ENCODE measurements at places on chromosomes 16 and 17.

DNA sequence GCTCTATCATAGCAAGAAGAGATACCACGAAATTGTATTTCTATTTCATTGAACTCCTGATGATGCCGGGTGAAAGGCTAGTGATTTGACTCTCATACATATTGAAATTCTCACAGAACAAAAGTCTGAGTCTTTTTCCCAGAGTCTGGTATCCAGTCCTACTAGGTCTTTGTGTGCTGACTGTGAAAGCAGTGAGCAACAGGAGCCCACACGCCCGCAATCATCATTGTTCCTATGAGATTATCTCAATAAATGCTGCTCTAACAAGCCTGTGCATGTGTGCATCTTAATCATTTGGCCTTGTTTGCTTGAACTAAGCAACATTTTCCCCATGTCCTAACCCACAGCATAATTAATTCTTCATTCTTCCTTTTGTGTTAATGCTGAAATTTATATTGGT, 1466.0 kb downstream of the CDH11 start:
- no peak for DNase-seq

- no peak for DNase-seq
Observed at GRCh38 chr17:81200695-81201580, 21.8 kb downstream of the CEP131 start.

- no peak for DNase-seq
Observed at GRCh38 chr17:72046643-72047612, 73.9 kb upstream of the SOX9 start.

DNA sequence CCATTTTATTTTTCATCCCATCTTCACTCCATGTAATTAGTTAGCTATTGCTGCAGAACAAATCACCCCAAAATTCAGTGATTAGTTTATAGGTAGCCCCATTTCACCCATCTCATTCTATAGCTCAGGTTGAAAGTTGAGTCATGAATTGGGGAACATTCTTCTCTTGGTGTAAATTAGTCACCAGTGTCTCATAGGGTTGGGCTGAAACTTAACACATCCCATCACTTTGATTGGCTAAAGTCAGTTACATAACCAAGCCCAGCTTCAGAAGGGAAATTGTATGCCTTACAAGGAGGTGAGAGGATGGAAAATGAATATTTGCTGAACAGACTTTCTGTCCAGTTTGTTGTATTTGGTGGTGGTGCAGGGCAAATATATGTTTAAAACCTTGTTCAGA, 477.5 kb downstream of the WWOX start:
- DNase-seq = no peak

DNA sequence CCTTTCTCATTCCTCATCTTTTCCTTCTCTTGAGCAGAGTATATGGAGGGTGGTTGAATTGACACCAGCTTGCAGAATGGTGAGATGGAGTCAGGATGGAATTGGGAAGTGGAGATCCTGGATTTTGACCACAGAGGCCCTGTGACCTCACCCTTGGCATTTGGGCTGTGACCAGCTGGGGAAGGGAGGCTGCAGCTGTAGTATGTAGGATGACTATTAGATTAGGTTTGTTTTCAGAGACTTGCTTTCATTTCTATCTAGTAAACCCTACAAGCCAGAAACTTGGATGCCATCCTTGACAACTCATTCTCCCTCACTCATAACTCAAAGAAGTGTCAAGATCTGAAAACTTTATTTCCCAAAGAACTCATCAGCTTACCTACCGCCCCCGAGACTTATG, 5.9 kb downstream of the GNGT2 start:
- no peak for DNase-seq

- no peak for DNase-seq
Observed at GRCh38 chr16:60582528-60582927, 1453.7 kb downstream of the CDH8 start.

DNA sequence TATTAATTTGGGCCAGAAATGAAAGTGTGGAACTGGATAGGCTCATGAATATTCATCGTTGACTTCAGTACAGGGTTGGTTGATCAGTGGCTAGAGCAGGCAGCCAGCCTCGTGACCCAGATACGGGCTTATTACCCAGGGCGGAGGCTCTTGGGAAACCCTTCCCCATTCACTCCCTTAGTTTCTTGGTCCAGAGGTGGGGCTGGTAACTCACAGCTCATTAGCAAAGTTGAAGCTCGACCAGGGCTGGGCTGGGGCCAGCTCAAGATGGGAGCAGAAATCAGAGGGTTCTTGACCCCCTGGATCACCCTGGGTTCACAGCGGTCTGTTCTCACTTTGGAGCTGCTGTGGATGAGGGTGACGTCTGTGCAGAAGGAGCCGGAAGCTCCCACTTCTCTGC, 44.6 kb upstream of the GSE1 start:
- DNase-seq = no peak

- DNase-seq = no peak
Observed at GRCh38 chr17:36736201-36737156, 135.1 kb downstream of the MRM1 start.

DNA sequence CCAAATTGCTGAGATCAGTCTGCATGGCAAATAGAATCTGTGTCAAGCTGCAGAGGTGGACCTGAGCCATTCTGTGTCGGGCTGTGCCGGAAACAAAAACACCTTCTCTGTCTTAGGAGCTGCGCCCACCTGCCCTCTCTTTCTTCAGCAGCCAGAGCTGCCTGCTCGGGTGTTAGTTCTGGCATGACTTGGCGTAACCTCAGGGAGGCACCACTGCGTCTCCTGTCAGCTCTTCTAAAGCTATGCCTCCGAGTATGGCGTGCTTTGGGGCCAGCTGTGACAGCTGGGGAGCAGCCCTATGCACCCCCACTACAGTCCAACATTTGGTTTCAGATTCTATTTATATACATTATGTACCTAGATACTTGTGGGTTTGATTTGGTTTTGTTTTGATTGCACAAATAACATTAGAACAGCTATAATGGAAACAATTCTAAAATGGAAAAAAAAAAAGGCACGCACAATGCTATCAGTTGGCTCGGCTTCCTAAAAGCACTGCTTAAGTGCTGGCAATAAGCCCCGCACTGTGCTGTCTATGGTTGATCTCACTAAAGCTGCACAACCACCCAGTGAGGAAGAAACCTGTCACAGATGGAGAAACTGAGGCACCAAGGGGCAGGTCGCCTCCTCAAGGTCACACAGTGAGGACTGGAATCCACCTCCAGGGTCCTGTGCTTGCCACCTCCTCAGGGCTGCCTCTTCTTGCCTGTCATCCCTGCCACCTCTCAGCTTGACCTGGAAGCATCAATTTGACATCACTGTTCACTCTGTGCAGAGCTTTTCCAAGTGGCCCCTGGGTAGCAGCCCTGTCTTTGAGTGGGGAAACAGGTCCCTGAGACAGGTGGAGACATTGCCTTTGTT, 18.7 kb upstream of the ADGRG1 start:
- DNase-seq = peak; percentile 43

DNA sequence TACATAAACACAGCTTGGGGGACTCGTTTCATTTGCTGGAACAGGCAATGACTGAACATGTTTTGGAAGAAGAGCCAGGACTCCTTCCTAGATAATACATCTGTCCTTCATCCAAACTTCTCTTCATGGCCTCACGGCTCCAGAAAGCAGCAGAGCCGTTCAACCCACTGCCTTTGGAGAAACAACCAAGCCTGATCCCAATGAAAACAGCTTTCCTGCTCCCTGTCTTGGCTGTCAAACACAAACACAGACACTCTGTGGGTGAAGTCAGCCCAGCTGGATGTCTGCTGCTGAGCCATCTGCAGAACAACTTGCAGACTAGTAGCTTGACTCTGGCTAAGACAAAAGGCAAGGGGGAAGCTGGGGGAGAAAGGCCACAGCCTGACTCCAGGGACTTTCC, 345.1 kb upstream of the PSMD7 start:
- DNase-seq = no peak

- no peak for DNase-seq
Observed at GRCh38 chr16:67248401-67249177, at the start of gene SLC9A5. Gene SLC9A5, plus strand, starts transcription at chr16:67248979. Its CDS starts 36 bp downstream, at chr16:67249015.

DNA sequence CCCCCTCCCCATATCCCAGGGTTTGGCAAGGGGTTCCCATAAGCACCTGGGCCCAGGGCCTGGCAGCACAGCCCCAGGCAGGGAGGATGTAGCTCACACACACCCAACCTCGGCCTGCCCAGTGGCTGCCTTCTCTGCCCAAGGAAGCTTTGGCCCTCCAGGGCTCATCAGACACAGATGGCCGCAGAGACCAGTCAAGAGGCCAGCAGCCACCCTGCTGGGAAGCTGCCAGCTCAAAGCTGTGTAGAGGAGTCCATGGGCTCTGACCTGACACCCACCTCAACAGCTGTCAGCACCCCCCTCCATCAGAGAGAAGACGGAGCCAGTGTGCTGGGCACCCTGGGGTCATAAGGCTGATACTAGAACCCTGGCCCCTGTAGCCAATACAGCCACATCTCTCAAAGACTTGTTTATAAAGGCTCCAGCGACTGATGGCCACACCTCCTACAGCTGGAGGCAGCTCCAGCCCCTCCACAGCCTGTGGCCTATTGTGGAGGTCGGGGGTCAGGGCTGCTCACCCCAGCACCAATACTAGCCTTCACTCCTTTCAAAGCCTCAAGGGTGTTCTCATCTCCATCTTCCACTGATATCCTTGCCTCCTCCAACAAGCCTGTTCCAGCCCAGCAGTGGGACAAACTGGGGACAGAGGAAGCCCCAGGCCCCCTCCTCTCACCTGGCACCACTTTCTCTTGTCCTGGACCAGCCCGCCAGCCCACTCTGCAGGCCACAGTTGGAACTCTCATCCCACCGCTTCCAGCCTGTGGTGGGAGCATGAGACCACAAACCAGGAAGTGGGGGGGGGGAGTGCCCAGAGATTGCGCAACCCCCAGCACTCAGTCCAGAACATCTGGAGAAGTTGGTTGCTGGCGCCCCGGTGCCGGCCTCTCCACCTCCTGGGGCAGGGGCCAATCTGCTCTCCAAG, 2.2 kb upstream of the MPG start:
- no peak for DNase-seq

- no peak for DNase-seq
Observed at GRCh38 chr16:2184962-2185361, 11.4 kb downstream of the CASKIN1 start.

GRCh38 chr17:1413281-1413791, 13.3 kb upstream of the YWHAE start:
- no peak for DNase-seq

DNA sequence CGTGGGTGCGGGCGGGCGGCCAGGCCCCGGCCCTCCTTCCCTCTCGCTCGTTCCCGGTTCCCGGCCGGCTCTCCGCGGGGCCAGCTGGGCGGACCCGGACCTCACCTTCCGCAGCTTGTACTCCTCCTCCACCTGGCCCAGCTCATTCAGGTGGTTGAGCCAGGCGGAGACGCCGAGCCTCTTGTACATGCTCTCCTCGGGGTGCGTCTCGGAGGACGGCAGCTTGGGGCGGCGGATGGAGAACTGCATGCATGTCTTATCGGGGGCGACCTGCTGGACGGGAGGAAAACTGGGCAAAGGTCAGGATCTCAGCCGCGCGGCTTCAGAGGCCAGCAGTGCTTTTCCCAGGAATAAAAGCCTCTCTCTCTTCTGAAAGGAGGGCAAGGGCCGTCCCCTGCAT, 85.4 kb downstream of the TBC1D16 start:
- DNase-seq = no peak

DNA sequence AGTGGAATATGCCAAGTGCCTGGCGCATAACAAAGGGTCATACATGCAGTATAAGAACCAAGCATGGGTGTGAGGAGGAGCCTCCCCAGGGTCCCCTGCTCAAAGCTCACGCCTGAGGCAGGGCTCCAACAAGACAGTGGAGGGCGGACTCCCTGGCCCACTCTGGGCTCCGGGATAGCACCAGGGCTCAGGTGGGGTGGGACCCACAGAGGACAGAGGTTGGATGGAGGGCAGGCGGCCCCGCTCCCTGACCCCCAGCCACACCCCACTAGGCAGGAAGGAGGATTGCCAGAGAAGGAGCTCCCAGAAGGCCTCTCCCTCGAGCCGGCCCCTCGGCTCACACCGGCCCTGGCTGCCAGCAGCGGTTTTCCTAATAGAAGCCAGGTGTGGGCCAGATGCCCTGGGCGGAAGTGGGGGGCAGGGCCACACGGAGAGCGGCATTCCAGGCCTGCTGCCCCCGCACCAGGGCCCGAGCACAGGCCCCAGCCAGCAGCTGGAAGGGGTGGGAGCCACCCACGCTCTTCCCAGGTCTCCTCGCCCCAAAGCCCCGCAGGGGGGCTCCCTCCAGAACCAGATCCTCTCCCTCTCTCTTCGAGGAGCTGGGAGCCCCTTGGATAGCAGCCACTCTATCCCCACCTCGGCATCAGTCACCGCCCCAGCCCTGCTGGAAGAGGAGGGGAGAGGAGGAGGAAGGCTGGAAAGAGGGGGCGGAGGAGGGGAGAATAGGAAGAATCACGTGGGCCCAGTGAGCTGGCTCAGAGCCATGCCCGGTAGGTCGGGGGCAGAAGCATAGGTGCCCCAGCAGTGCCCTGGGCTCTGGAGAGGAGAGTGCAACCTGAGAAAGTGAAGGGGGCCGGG, 21.0 kb downstream of the VASN start:
- DNase-seq = no peak

- DNase-seq = no peak
Observed at GRCh38 chr16:52488837-52489289, 58.1 kb downstream of the TOX3 start.

GRCh38 chr17:27783440-27784350, 16.6 kb downstream of the NOS2 start:
- DNase-seq = no peak

DNA sequence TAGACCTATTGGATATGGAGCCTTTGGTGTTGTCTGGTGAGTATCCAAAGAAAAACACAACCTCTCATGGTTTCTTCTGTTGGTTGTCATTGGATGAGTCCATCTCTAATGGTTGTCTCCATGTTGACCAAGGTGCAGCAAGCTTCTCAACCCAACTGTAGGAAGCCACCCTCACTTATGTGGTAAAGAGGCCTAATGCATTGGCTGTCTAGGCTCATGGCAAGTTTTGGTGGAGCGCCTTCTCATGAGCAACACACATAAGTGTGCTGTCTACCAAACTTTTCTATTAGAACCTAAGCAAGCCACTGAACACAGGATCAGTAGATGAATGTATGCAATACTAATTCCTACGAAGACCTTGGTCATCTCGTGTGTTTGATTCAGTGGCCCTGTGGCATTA, 819 bp downstream of the NLK start:
- DNase-seq = no peak

DNA sequence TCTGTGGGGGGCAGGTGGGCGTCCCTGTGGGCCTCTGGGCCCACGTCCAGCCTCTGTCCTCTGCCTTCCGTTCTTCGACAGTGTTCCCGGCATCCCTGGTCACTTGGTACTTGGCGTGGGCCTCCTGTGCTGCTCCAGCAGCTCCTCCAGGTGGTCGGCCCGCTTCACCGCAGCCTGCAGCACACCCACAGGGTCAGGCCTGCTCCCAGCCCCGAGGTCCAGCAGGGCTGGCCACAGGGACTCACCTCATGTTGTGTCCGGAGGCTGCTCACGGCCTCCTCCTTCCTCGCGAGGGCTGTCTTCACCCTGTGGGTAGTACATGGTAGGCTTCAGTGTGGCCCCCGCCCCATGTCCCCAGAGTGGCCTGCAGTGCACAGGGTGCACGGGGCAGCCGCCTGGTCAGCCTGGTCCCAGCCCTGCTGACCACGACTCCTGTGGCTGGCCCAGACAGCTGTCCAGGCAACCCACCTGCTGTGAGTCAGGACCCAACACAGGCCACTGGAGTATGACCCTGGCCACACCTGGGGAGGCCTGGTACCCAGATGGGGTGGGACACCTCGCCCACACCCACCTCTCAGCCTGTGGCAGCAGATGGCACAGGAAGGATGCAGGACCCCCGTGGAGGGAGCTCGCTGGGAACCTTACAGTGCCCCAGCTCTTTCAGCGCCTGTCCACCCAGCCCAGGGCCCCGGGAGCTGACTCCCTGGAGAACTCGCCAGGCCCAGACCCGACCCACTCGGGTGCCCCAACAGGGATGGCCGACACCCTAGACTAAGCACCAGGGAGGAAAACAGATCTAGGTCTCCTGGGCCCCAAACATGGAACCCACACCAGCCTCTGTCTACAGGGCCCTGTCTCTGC, 23.9 kb upstream of the AATK start:
- DNase-seq = no peak
